ENCODE measurements at places on chromosomes 4 and X. TPM values are rescaled to one million over a fixed set of nuclear protein-coding genes. Genes with fewer than 3 reads are reported as not detected.

- no peaks in the 10 kb centered on the region for H3K36me3 ChIP-seq
- peaks cover 2% of the 10 kb centered on the region for H3K27me3 ChIP-seq
- no peak for DNase-seq
- H3K4me1 ChIP-seq = no peaks in the 10 kb centered on the region
- H3K27ac ChIP-seq = no peak overlapping the region
These were observed 369.8 kb downstream of the DTHD1 start for GRCh38 chr4:36651253-36651652.

- no peaks in the 10 kb centered on the region for H3K4me1 ChIP-seq
- no peak overlapping the region for H3K4me3 ChIP-seq
- no peak for DNase-seq
- H3K27ac ChIP-seq = no peak overlapping the region
These were observed 39.4 kb downstream of the RAPGEF2 start for GRCh38 chr4:159142241-159142640.

DNA sequence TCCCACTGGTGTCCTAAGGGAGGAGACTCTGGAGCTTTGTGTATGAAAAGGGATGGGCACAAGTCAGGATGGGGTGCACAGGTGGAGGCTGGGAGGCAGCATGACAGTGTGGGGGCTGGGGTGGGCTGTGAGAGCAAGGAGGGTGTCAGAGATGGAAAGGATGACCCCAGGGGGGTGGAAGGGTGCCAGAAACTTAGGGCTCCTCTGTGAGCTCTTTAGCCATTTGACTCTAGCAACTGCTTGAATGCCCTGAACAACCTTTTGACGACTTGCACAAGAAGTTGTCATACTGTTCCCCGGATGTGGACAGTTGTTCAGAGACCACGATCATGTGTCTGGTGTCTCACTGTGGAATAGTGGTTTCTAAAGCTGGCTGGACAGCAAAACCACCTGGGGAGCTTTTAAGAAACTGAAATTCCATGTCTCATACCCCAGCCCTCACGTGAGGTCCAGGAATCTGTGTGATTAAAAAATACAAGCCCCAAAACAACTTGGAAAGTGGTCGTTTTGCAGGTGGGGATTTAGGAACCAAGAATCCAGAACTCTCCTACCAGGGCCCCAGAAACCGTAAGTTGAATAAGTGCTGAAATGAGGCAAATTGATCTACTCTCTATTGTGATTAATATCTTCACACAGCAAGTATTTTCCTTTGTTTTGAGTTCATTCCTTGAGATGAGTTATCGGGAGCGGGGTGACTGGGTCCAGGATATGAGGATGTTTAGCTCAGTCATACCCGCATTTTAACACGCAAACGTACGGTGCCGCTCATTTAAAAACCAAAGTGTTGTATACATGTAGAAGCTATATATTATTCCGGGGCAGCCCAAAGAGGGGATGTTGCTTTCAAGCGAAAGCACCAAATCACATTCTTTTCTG is 3.4 kb downstream of the RHOH start:
- peak overlapping the region; percentile 98 for H3K27ac ChIP-seq
- H3K27me3 ChIP-seq = peaks cover 38% of the 10 kb centered on the region
- peak; percentile 82 for DNase-seq
- peaks cover 90% of the 10 kb centered on the region for H3K4me1 ChIP-seq
- H3K4me3 ChIP-seq = peak overlapping the region; percentile 97

GRCh38 chr4:152072906-152073305 is 312.1 kb upstream of the GATB start:
- no peak for DNase-seq
- no peaks in the 10 kb centered on the region for H3K36me3 ChIP-seq
- H3K4me1 ChIP-seq = peaks cover 7% of the 10 kb centered on the region

DNA sequence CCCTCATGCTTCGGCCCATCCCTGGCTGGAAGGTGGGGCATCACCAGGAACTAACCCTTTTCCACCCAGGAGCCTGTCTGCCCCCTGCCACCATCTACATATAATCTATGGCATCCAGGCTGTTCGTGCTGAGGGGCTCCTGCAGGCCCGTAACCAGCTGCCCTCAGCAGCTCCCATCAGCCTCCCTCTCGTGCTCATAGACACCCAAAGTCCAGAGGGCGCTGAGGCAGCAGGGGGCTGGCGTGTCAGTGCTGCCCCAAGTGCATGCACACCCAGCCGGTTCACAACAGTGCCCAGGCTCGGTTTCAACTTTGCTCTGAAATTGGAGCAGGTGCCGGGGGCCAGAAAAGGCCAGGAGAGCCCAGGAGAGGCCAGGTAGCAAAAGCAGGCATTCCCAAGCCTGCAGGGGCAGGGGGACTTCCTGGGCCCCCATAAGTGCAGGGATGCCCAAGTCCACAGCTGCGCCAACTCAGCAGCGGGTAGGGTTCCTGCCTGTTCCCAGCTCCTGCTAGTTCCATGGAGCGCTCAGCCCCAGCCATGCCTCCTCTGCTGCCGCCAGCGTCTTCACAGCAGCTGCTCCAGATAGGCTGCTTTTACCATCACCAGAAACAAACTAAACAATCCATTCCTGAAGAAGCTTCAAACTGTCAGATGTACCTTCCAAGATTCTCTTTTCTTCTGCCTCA is 558.2 kb upstream of the GNPDA2 start:
- H3K27ac ChIP-seq = no peak overlapping the region
- H3K4me1 ChIP-seq = no peaks in the 10 kb centered on the region
- DNase-seq = no peak
- H3K27me3 ChIP-seq = no peaks in the 10 kb centered on the region

GRCh38 chr4:94528792-94529451 is 77.2 kb downstream of the PDLIM5 start:
- H3K36me3 ChIP-seq = no peaks in the 10 kb centered on the region
- DNase-seq = no peak
- H3K4me1 ChIP-seq = peaks cover 5% of the 10 kb centered on the region
- H3K4me3 ChIP-seq = no peak overlapping the region
- no peak overlapping the region for H3K27ac ChIP-seq

DNA sequence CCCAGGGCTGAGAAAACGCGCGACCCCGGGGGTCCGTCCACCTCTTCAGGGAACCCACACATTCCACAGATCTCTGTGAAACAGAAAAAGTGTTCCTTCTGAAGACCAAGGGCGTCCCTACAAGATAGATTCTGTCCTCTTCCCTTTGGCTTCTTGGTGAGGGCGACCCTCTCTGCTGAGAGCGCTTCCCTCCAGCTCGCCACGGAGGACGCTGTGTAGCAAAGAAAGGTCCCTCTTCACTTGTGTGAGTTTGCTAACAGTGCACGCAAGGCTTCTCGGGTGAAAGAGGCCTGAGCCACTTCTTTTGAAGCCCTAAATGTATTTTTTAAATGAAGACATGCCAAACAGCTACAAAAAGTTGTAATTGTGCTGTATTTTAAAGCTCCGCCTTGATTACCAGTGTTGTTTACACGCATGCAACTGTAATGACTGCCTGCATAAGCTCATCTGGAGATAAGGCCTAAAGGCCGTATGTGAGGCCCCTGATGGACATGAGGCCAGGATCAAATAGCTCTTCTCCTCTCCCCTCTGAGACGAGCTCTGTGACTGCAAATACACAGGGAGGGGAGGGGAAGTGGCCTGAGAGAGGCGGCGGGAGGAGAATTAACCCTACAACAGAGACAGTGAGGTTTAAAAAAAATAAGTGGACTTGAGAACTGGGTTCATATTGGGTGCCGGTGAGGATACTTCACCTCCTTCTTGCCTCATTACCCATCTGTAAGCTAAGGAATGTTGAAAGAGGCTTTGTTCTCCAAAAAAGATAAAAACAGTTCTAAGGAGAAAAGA is 95.5 kb downstream of the SOWAHB start:
- no peak overlapping the region for H3K27ac ChIP-seq
- DNase-seq = no peak
- H3K27me3 ChIP-seq = peaks cover 8% of the 10 kb centered on the region
- no peaks in the 10 kb centered on the region for H3K4me1 ChIP-seq

DNA sequence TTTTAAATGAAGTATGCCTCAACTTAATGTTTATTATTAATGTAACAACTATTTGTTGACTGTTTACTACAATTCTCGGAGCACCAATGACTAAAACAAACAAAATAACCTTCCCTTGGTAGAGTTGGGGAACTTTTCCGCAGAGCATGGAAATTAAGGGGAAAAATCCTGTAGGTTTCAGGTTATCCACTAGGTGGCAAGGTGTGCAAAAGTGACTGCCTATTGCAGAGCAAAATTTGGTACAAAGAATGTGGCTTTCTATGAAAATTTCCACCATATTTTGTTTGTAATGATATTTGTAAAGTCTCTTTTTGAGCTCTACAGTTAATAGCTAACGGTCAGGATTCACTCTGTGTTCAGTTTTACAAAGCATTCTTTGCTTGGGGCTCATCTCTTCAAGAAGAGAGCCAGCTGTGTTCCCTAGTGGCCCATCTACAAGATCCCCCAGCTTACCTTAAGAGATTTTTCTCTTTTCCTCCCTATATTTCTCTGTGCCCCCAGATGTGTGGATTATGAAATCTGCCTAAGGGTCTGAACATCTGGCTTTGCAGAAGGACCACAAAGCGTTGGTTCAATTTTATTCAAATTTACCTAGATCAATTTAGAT is 61.1 kb downstream of the FBXO8 start:
- H3K27ac ChIP-seq = no peak overlapping the region
- H3K27me3 ChIP-seq = peaks cover 9% of the 10 kb centered on the region
- peaks cover 9% of the 10 kb centered on the region for H3K4me1 ChIP-seq
- no peak for DNase-seq
- no peaks in the 10 kb centered on the region for H3K36me3 ChIP-seq

DNA sequence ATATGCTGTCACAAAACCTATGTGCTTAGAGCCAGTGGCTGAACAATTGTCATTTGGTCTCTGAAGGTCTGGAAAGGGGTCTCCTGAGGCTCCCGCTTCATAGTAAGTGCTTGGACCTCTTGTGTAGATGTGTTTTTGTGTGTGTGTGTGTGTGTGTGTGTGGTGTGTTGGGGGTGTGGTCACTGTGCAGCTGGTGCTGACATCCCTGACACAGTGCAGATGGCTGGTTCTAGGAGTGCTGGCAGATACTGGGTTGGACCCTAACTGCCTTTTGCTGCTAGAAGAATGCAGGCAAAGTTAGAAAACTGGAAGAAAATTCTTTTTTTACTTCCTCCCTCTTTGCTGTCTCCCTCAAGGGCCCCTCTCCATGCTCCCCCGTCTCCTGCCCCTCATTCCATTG is 1872.6 kb downstream of the ARAP2 start:
- H3K4me1 ChIP-seq = no peaks in the 10 kb centered on the region
- no peaks in the 10 kb centered on the region for H3K36me3 ChIP-seq
- no peak for DNase-seq
- H3K4me3 ChIP-seq = no peak overlapping the region
- no peaks in the 10 kb centered on the region for H3K27me3 ChIP-seq
- H3K27ac ChIP-seq = no peak overlapping the region

- no peaks in the 10 kb centered on the region for H3K27me3 ChIP-seq
- no peaks in the 10 kb centered on the region for H3K36me3 ChIP-seq
- no peak overlapping the region for H3K27ac ChIP-seq
- DNase-seq = no peak
- no peak overlapping the region for H3K4me3 ChIP-seq
- H3K4me1 ChIP-seq = no peaks in the 10 kb centered on the region
These were observed 6.0 kb upstream of the MAGEC1 start for GRCh38 chrX:141897690-141898089.

DNA sequence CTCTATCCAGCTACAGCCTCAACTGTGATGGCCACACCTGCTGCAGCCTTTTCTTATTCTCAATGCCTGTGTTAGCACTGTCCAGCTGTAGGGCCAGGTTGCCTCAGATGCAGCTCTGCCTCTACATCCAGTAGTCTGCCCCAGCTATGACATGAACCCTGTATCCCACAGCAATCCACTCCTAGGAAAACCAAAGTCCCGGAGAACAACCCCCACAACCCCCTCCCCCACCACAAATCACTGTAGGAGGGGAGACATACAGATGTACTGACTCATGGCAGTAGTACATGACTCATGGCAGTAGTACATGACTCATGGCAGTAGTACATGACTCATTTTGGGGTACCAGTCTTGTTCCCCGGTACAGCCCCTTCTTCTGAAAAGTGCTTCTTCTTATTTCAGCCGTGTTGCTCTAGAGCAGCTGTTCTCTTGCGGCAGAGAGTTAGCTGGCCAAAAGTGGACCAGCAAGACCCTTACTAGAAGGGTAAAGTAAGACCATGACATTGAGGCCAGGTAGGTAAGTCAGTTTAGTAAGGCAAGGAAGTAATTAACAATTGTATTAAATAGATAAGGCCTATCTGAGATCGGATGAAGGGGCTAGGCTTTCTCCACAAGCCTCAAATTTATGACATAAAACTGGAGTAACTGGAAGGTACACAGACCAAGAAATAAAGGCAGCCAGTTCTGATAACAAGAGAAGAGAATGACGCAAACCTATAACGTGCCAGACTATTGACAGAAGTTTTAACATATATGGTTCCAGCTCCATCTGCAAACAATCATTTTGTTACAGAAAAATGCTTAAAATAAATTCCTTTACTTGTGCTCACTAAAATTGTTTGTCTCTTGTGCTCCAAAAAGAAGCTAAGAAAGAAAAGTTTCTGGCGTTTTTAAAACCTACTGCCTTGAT is 221.4 kb downstream of the TACR3 start:
- H3K4me1 ChIP-seq = no peaks in the 10 kb centered on the region
- peaks cover 2% of the 10 kb centered on the region for H3K27me3 ChIP-seq
- H3K4me3 ChIP-seq = no peak overlapping the region
- H3K27ac ChIP-seq = no peak overlapping the region

DNA sequence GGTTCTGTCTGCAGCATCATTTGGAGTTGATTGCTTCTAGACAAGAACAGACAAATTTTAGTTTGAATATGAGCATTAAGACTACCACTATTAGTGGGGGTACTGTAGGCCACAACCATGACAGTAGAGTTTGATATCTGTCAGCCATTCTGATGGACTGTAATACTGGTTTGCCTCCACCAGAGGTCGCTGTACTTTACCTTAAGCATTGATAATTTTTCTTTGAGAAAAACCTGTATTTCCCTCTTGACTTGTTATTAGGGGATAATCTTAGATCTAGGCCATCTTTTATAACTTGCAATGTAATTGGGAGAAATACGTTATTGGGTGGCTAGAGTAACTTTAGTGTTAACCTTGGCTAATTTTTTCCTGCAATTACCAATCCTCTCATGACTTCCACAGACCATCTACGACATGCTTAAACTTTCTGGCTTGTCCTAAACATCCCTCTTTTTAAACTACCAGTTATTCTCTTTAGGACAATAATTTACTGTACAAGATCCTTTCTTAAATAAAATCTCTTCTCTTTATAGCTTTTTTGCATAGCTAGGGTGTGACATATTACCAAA is 562.4 kb downstream of the MAGEB5 start:
- H3K27me3 ChIP-seq = peaks cover under 1% of the 10 kb centered on the region
- H3K27ac ChIP-seq = no peak overlapping the region
- DNase-seq = no peak

- H3K36me3 ChIP-seq = no peaks in the 10 kb centered on the region
- H3K27ac ChIP-seq = no peak overlapping the region
- H3K4me3 ChIP-seq = no peak overlapping the region
- H3K27me3 ChIP-seq = no peaks in the 10 kb centered on the region
These were observed 42.9 kb downstream of the SMAD1 start for GRCh38 chr4:145524552-145524951.

DNA sequence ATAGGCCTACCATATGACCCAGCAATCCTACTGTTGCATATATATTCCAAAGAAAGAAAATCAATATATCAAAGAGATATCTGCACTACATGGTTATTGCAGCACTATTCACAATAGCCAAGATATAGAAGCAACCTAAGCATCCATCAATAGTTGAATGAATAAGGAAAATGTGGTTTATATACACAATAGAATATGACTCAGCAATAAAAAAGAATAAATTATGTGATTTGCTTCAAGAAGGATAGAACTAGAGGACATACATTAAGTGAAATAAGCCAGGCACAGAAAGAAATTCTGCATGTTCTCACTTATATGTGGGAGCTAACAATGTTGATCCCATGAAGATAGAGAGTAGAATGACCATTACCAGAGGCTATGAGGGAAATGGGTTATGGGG is 13.1 kb upstream of the FHIP1A start:
- H3K27me3 ChIP-seq = no peaks in the 10 kb centered on the region
- no peak overlapping the region for H3K4me3 ChIP-seq
- DNase-seq = no peak
- H3K27ac ChIP-seq = no peak overlapping the region
- no peaks in the 10 kb centered on the region for H3K36me3 ChIP-seq

Gene SHROOM4
- polyA plus RNA-seq = not detected

Gene MAGEA4
- polyA plus RNA-seq = not detected
